ENCODE measurements at places on chromosomes 11 and 22.

- DNase-seq = no peak
These were observed 55.1 kb downstream of the CYTH4 start for GRCh38 chr22:37337204-37337943.

GRCh38 chr22:45580726-45581381, 78.2 kb downstream of the FBLN1 start:
- DNase-seq = no peak

GRCh38 chr11:69958308-69958707, 119.8 kb upstream of the ANO1 start:
- no peak for DNase-seq

- no peak for DNase-seq
These were observed 710.6 kb upstream of the CCDC179 start for GRCh38 chr11:23570828-23571227.

GRCh38 chr11:59192446-59193020, 20.2 kb downstream of the MPEG1 start:
- DNase-seq = no peak

DNA sequence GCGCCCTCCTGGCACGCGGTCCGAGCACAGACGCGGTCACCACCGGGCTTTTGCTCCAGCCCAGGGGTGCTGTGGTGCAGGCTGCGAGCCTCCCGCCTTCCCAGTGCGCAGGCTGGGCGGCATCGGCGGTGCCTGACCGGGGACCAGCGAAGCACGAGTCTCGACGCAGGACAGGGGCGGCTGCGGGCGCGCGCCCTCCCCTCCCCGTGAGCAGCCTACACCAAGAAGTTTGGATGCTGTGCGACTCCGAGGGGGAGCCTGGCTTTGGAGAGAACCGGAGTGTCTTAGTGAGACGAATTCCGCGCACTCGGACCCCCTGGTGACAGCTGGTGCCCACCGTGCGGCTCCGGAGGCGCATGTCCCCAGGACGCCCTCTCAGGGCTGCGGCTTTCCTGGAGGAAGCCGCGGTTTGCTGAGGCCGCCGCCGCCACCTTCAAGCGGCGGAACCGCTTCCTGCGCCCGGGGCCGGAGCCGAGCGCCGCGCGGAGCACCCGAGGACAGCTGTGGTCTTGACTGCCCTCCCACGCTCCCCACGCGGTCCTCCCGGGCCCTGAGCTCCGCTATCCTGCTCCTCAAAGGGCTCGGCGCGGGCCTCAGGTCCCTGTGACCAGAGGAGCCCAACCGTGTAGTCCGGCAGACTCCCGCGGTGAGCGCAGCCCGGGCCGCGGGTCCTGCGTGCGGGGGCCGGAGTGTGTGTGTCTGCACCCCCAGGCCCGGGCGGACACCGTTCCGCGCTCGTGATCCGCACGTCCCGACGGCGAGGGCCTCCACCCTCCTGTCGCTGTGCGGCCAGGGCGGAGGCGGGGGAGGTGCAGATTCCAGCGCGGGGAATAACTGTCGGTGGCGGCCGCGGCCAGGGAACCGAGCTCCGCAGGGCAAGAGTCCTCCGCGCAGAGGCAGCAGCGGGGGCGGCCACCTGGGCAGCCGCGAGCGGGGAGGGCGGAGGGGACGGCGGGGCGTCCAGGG, 1.7 kb downstream of the FGF3 start:
- no peak for DNase-seq

DNA sequence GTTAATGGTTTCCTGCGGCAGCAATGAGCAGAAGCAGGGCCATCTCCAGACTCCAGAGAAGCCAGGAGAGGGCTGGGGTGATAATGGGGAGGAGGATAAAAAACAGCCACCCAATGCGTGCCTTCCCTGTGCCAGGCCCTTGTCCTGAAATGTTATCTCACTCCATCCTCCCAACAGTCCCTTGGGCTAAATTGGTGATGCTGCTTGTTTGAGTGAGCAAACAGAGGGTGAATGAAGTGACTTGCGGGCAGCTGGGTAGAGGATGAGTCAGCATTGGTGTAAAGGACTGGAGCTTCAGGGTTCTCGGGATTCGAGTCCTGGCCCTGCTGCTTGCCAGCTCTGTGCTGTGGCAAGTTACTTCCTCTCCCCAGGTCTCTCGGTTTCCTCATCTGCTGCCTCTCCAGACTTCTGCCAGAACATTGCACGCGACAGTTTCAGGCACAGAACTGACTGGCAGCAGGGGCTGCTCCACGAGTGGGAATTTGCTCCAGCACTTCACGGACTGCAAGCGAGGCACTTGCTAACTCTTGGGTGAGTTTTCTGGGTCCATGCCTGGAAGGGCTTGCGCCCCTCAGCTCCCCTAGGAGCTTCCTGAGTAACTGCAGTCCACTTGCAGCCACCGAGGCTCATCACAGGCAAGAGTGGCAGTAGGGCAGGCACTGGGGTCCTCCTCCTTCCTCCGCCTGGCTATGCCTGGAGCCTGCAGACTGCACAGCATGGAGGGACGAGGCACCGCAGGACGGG, at the start of gene P2RY6:
P2RY6 (plus strand) TSS at position 403 of the 744 bp plus-strand sequence. CDS start 24,181 bp downstream, outside the sequence.
- no peak for DNase-seq

DNA sequence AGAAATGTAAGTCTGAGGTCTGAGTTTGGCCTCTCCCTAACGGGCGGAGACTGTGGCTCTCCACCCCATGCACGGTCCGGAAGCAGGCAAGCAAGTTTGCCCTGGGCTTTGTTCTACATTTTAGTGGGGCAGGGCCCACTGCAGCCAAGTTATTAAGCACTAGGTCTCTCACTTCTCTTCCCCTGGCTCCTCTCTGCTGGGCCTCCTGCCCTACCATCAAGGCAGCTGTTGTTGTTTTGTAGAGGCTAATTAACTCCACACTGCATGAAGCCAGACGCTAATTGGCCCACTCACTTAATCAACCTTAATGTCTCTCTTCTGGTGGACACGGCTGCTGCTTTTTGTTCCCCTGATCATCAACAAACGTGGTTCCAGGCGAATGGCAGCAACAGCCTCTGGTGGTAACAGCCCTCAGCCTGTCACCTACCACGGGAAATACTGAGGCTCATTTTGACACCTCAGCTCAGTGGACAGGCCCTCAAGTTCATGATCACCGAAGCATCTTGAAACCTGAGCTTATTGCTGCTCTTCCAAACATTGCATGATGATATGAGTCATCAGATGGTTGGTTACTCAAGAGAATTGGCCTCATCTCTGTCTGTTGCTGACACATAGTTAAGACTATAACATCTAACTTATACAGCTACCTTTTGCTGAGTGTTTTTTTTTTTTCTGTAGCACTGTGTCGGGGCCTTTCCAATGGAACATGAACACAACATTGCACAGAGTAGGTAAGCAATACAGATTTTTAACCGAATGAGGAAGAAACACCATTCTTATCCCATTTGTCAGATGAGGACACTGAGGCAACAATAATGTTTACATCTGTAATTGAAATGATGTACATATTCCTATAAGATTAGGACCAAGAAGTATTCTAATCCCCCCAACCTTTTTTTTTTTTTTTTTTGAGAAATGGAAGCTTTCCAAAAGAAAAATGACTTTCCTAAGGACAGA, 20.8 kb upstream of the LMO2 start:
- DNase-seq = no peak

DNA sequence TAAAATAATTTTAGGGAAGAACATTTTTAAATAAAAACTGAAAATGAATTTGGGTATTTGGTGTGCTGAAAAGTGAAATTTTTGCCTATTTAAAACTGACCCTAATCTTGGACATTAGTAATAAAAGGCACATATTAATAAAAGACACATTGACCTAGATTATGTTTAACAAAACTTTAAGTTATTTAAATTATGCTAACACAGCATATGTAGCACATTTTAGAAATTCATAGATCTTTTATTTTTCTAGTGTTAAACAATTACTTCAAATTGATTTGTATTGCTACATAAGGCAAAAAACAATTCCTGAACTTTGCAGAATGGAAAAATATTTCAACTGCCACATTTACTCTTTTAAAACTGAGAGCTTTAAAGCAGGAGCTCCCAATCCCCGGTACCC, 10.6 kb downstream of the C11orf58 start:
- DNase-seq = no peak
